ENCODE measurements at places on chromosomes 13 and 19.

DNA sequence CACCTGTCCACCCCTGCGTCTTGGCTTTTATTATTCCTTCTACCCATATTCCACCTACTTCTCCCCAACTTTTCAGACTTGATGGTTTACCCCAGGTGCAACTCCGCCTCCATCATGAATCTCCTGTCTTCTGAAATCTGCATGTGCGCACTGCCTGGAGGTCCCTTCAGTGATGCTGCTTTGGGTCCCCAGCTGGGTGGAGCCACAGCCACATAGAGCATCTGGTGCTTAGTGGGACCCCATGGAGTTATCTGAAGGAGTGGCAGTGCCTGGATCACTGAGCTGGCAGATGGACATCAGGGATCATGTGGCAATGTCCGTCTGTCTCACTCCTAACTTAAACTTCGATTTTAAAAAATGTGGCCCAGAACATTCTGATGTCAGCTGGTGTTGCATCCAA lies 13.5 kb downstream of the ZNF536 start:
- DNase-seq, result no peak

DNA sequence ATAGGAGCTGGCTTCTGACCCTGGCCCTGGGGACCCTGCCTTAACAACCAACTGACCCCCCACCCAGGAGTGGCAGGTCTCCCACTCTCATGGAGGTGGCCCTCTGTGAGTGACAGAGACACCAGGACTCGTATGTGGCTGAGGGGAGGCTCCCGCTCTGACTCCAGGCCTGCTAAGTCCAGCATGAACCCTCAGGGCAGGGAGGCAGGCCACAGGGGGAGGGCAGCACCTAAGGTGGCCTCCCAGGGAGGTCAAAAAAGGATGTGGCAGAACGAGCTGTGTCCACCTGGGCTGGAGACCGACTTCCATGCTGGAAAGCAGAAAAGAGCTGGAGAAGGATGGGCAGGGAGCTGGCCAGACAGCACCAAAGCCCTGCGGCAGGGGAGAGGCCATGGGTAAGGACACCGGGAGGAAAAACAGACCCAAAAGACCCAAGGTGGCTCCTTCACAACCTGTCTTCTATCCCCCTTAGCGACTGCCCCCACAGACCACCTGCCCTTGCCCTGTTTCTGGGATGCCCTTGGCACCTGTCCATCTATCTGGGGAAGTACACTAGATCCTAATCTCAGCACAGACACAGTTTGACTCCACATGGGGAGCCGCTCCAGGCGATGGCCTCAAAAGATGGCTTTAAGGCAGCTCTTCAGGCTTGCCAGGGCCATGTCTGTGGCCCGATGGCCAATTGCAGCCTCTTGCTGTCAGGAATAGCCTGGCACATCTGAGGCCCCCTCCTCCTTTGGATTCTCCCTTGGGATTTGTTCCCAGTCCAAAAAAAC lies 10.5 kb upstream of the SLC35E1 start:
- no peak for DNase-seq

GRCh38 chr19:29851769-29852521 lies 40.2 kb downstream of the CCNE1 start:
- no peak for DNase-seq

GRCh38 chr19:49534632-49535385 lies 7.0 kb downstream of the RCN3 start:
- no peak for DNase-seq

DNA sequence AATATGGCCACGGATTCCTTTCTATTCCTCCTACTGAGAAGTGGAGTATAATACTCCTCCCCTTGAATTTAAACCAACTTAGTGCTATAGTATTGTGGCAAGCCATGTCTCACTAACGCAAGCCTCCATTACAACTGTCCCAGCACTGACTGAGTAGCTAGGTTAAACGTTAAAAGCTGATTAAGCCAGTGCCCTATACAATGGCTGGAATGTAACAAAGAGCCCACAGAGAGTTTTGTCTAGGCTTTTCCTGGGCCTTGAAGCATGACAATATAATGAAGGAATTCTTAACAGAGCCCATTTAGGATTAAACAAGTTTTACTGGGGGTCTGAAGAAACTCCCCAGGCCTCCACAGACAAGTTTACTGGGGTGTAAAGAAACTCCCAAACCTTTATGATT lies 254.5 kb upstream of the DACH1 start:
- DNase-seq, result no peak

GRCh38 chr13:102033857-102034331 lies 368.0 kb downstream of the FGF14 start:
- DNase-seq, result no peak

- no peak for DNase-seq
Observed at GRCh38 chr13:105878119-105878700, 657.3 kb downstream of the EFNB2 start.

GRCh38 chr19:46618670-46619231 lies 6.1 kb downstream of the PTGIR start:
- DNase-seq, result no peak

- no peak for DNase-seq
Observed at GRCh38 chr19:49730166-49730565, 32.9 kb downstream of the TSKS start.

GRCh38 chr13:113051641-113052040 lies 54.0 kb upstream of the F7 start:
- no peak for DNase-seq

GRCh38 chr19:48442116-48443035 lies 3.4 kb upstream of the GRWD1 start:
- DNase-seq, result no peak

DNA sequence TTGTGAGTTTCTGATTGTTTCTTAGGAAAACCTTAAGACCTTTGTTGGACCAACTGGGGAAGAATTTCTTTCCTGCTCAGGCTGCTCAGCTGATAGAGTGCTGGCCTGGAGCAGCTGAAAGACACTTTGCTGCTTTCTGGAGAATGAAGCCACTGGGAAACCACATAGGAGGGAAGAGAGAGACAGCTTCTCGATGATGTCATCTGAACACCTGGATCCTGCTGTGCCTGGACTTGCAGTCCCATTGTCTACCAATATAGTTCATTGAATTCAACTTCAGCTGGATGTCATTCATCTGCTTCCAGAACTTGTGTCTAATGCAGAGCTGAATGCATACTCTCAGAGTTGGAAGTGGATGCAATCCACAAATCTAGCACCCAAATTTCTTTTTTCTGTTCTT lies 34.3 kb upstream of the TSHZ3 start:
- no peak for DNase-seq

GRCh38 chr13:29550430-29550988 lies 45.0 kb downstream of the SLC7A1 start:
- DNase-seq, result no peak

DNA sequence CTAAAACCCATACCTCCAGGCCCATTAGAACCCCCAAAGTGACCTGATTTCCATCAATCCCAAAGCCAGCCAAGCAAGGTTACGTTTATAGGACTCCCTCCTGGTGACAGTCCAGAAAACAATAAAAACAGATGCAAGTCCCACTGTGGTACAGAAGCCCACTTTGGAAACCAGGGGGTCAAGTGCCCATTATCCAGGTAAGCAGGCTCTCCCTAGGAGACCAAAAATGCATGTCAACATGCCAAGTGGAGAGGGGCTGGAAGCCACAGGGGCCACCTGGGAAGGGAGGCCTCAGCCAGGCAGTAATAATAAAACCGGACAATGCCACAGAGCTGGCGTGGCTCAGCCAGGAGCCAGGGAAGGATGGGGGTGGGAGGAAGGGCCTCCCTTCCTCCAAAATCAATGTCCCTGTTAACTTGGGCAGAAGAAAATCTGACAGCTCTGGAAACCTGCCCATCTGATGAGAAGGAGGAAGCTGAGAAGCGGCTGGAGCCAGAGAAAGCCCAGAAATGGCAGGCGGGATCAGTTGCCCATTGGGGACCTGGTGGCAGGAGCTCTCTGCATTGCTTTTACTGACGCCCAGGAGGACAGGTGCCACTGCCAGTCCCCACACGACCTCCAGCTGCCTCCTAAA lies 160.4 kb downstream of the ZIC5 start:
- DNase-seq, result no peak

DNA sequence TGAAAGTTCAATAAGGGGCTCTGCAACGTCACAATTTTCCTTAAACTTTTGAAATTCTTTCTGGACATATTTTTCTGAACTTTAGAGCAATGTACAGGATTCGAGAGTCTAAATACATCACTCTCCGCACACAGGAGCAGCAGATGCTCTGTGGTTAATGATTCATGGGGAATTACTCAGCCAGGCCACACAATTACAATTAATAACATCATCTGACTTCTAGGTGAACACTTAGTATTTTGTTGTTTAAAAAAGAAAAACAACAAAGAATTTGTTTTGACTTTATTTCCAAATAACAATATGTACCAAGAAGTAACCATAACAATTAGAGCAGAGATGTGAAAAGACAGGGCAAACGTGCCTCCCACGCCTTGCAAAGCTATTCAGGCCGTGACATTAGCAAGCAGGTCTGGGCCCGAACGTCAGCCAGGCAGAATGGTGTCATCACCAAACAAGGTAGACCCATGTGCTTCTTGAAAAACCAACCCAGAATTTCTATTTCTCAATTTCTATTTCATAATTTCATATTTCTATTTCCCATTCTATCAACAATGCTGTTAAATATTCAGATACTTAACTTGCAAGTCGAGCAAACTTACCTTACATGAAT lies 236.3 kb downstream of the COL4A1 start:
- DNase-seq, result no peak

GRCh38 chr13:43156916-43157315 lies 133.5 kb downstream of the DNAJC15 start:
- no peak for DNase-seq

DNA sequence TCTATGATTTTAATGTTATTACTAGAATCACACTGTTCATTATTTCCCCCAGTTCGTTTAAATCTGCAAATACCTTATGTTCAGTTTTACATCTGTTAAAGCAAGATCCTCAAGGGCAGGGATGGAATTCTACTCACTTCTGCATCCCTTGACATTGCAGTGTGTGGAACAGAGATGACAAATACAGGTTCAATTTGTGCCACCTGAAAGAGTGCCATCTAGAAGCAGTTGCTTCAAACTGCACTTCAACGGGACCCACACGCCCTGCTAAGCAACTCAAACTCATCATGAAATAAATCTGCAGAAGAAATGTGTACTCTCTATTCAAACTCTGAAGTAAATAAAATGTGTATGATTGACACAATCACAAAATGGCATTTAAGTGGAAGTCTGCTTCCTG lies 44.5 kb downstream of the RUBCNL start:
- no peak for DNase-seq

- no peak for DNase-seq
Observed at GRCh38 chr13:107276936-107277335, 709.0 kb upstream of the ARGLU1 start.

Measured in caudate nucleus (tissue), 63 donors.